ENCODE measurements at places on chromosomes 3 and 15.
A peak's percentile ranks its signal among the peaks of the same experiment; 100 is the strongest.

- DNase-seq, result no peak
These were observed 234.1 kb downstream of the CBLB start for GRCh38 chr3:105634708-105635107.

- no peak for DNase-seq
These were observed 78.6 kb downstream of the CTNNB1 start for GRCh38 chr3:41277790-41278465.

- no peak for DNase-seq
These were observed 81.7 kb downstream of the SMAD6 start for GRCh38 chr15:66783725-66784124.

GRCh38 chr3:104396974-104397669 is 969.6 kb upstream of the ALCAM start:
- no peak for DNase-seq

DNA sequence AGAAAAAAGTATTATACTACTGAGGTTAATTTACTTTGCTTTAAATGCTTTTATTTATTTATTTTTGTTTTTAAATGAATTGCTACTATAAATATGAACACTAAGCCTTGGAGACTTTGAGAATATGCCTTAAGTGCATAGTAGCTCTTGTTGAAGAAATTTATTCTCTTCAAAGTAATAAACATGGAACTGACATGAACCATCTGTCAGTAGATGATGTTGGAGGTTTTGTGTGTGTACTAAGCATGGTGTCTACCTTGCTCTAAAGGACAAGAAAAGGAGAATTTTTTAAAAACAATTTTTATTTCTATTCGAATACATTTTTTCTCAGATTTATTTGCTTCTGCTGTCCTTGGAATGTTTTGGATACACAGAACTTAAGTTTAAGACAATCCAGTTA is 81.1 kb upstream of the PDZRN3 start:
- DNase-seq, result no peak

DNA sequence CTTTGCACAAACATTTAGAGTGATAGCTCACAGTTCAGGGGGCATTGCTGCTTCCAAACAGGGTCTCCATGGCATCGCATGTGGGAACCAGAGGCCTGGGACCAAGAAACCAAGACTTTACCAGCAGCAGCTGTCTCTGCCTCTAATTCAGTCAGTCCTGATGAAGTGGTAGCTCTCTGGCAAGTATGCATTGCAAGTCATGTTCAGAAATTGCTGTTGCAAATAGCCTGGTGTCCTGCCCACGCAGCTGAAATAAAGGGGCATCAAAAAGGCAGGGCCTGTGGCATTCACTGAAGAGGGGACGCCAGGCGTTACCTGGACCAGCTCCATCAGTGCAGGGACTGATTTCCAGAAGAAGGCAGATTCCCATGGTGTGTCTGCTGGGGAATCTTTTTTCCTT is 121.3 kb downstream of the CD47 start:
- DNase-seq, result no peak

- DNase-seq, result peak; percentile 94
These were observed at the start of gene ZNF774 for GRCh38 chr15:90352107-90352893. Gene ZNF774 (plus strand): TSS chr15:90352284. CDS start chr15:90354661, 2,377 bp downstream.

DNA sequence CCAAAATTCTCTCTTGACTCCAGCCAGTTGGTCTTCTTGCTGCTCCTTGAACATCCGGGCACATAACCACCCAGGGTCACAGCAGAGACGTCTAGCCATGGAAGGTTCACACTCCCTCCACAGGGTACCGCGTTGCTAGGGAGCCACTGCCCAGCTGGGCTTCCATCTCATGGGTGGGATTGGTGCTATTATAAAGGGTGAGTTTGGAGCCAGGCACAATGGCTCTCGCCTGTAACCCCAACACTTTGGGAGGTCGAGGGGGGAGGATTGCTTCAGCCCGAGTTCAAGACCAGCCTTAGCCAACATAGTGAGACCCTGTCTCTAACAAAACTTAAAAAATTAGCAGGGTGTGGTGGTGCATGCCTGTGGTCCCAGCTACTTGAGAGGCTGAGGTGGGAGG is 17.5 kb upstream of the SKOR1 start:
- DNase-seq, result no peak

- DNase-seq, result no peak
These were observed 3.3 kb downstream of the ADAM10 start for GRCh38 chr15:58746174-58746573.

DNA sequence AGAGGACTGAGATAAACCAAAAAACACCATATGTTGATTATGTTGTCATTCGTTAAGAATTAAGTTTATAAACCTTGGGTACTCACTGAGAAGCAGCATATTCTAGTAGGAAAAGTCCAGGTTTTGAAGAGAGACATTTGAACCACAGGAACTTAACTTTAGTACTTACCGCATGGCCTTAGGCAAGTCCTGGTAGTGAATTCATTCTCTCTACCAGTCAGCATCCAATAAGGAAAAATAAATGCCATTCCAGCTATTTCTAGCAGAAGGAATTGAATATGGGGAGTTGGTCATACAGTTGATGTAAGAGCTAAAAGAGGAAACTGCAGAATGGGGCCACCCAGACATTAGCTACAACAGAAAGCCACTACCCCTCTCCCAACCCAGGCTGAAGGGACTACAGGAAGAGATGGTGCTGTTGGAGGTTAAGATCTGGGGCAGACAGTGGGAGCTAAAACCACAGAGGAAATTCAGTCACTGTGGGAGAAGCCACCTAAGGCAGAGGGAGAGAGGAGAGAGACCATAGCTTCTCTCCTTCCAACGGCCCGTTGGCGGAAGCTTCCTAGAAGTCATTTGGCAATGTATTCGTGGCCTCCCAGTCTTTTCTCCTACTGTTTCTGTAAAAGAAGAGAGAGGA is 133.8 kb upstream of the RARB start:
- DNase-seq, result no peak

GRCh38 chr3:177642042-177642803 is 444.9 kb upstream of the TBL1XR1 start:
- DNase-seq, result no peak

GRCh38 chr3:23676093-23676492 is 129.7 kb upstream of the UBE2E1 start:
- no peak for DNase-seq

- DNase-seq, result no peak
These were observed 22.7 kb downstream of the KLHL6 start for GRCh38 chr3:183532620-183533411.

DNA sequence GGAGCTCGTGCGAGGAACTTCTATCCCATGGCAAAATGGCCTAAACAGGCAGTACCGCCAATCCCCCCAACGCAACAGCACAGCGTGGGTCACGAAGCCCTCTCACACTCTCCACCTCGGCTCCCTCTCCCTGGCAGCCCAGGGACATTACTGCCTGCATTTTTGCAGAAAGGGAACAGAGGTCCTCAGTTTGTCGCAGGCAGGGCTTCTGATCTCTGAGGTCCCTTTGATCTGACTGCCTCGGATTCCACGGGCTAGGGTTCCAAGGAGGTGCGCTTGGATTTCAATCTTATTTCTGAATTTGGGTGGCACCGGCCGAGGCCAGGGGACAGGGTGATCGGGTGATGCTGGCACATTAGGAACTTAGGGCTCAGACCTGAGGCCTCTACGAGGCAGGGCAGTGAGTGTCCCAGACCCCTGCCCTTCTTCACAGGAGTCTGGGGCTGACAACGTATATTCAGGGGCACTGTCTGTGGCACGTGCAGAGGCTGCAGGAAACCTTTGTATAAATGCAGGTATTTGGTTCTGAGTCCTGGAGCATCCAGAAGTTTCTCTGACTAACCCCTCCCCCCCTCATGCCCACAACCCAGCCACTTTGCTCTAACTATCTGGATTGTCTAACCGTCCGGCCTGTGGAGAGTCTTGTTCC is 197.9 kb downstream of the XXYLT1 start:
- no peak for DNase-seq

- DNase-seq, result no peak
These were observed 517.7 kb downstream of the MAGI1 start for GRCh38 chr3:65521032-65521431.

DNA sequence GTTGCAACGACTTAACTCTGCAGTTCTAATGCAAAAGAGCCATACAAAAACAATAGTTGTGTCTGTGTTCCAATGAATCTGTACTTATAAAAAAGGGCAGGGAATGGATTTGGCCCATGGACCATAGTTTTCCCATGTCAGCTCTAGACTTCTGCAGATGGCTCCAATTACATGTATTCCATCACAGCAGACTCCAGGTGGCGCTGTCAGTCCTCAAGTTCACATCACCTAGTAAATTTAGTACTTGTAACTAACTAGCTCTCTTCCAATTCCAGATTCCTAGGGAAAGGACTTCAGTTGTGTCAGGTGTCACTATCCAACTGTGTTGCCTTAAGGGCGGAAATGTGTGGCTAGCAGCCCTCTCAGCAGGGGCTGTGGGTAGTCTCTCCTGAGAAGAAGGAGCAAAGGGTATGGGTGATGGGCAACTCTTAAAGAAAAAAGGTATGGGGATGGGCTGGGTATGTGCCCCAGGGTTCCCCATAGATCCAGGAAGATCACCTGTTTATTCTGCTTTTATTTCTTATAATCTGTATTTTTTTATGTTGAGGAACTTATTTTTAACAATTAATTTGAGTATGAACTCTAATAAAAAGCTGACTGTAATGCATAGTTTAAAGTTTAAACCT is 36.2 kb downstream of the BBS4 start:
- DNase-seq, result peak; percentile 62

DNA sequence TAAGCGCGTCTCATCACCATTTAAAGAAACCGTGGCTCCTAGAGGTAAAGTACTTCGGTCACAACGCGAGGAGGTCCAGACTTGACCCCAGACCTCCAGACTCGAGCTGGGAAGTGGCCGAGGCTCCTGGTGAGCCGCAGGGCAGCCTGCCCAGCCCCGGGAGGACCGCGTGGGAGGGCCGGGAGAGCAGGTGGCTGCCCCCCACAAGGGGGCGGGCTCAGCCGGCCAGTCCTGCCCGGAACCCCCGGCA is at the start of gene SLC27A2:
SLC27A2 (plus strand) TSS at position 228 of the 250 bp plus-strand sequence. CDS start 232 bp downstream, outside the sequence.
- DNase-seq, result no peak

- DNase-seq, result no peak
These were observed 86.1 kb upstream of the BCL6 start for GRCh38 chr3:187831125-187832051.

DNA sequence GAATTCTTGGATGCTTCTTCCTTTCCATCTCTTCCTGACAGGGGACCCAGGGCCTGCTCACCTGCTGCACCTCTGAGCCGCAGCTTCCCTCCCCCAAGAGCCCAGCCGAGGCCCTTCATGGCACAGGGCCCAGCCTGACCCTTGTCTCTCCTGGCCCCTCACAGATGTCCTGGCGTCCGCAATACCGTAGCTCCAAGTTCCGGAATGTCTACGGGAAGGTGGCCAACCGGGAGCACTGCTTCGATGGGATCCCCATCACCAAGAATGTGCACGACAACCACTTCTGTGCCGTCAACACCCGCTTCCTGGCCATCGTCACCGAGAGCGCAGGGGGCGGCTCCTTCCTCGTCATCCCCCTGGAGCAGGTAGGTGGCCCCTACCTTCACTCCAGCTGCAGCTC is 66.2 kb downstream of the CORO2B start:
- DNase-seq, result no peak

DNA sequence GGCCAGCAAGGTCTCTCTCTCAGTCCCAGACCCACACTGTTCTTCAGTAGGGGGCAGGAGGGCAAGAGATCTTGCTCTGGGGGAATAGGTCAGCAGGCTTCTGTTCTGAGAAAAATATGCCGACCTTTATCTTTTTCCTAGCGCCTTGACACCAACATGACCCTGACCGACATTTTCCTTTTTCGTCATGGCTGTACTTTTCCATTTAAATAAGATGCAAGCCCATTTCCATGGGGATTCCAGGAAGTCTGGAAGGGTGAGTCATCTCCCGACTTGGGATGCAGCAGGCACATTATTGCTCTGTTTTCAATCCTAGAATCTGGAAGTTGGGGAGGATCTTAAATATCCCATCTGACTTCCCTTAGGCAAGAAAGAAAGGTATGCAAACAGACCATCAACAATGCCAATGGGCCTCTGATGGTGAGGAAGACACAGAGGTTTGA is 261.5 kb upstream of the LRTM1 start:
- no peak for DNase-seq

DNA sequence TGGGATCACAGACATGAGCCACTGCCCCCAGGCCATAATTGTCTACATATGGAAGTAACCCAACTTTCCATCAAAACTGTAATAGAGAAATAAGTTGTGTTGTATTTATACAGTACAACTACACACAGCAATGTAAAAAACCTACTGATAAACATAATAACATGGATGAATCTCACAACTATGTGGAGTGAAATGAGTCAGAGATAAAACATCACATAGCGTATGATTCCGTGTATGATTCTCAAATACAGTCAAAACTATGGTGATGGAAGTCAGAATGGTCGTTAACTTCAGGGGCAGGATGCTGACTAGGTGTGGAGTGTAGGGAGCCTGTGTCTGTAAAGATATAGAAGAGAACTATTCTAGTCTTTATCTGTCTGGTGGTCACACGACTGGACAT is 332.7 kb upstream of the SLCO3A1 start:
- no peak for DNase-seq

GRCh38 chr15:51864408-51865056 is 35.1 kb downstream of the TMOD3 start:
- no peak for DNase-seq

DNA sequence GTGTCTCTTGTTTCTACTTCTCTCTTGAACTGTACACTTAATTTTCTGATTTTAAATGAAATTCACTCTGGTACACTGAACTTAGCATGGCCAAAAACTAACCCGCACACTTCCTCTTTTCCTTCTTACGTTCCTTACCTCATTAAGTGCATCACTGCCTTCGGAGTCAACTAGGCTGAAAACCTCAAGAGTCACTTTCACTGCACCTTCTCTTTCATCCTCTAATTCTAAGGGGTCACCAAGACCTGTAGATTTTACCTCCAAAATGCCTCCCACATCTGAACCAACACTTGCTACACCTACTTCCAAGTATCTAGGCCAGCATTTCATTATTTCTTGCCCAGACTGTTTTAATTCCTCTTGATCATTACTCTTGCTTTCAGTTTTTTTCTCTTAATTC is 6.6 kb downstream of the CBLB start:
- DNase-seq, result peak; percentile 33

DNA sequence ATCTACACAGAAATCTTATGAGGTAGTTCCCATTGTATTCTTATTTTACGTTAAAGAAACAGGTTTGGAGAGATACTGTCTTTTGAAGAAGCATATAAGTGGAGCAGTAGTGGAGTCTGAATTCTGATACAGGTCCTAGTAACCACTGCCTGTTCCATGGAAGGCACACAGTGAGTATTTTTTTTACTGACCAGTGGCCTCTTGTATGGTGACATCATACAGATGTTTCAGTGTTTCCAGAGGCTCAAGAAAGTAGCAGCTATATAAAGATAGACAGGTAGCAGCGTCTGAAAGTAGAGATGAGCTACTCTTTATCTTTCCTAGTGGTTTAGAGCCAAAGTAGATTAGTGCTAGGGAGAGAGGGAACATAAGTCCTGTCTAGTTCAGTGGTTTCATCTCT is 173.5 kb downstream of the LPP start:
- DNase-seq, result no peak

DNA sequence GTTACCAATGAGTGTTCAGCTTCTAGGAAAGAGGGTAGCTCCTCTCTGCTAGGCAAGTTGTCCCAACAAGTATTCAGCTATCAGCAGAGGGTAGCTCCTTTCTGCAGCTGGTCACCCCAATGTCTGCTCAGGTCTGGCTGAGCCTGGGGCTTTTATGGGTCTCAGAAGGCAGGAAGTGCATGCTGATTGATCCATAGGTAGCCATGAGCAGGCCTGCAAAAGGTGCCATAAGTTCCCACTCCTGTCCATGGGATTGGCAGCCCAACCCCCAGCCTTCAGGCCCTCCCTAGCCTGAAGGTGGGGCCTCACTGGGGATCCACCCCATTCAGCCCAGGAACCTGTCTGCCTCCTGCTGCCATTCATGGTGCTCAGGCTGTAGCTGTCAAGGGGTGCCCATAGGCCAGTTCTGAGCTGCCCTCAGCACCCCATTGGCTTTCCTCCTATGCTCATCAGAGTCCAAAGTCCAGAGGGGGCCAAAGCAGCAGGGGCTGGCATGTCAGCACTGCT is 34.6 kb upstream of the DNAJC13 start:
- no peak for DNase-seq

Measured in CD14-positive monocyte (primary cell).